A549 treated with DMSO at 1 μM for 4 hours (cell line): ENCODE measurements at places on chromosomes 13 and 19. TPM values are rescaled to one million over a fixed set of nuclear protein-coding genes. Genes with fewer than 3 reads are reported as not detected.

GPR12 gene
- total RNA-seq = not detected in 5 replicates

ZNF90 gene
- not detected in 5 replicates for total RNA-seq

PLPPR3 gene
- 1.9 to 4.8 TPM (median 3.8 TPM) in 5 replicates for total RNA-seq

NLRP11 gene
- total RNA-seq = 0.02 TPM in 1 of 5 replicates, not detected in the others
